ENCODE measurements at places on chromosomes 11 and 22.

GRCh38 chr11:74540270-74540669 is 46.7 kb upstream of the LIPT2 start:
- DNase-seq = no peak

- DNase-seq = peak; percentile 75
Measured at GRCh38 chr11:16945671-16946469, 68.3 kb downstream of the PLEKHA7 start.

- DNase-seq = no peak
Measured at GRCh38 chr11:67062526-67063373, 6.1 kb downstream of the RHOD start.

GRCh38 chr22:36871669-36872081 is 10.9 kb downstream of the NCF4 start:
- no peak for DNase-seq

GRCh38 chr22:20127869-20128618 is 3.6 kb upstream of the ZDHHC8 start:
- no peak for DNase-seq

DNA sequence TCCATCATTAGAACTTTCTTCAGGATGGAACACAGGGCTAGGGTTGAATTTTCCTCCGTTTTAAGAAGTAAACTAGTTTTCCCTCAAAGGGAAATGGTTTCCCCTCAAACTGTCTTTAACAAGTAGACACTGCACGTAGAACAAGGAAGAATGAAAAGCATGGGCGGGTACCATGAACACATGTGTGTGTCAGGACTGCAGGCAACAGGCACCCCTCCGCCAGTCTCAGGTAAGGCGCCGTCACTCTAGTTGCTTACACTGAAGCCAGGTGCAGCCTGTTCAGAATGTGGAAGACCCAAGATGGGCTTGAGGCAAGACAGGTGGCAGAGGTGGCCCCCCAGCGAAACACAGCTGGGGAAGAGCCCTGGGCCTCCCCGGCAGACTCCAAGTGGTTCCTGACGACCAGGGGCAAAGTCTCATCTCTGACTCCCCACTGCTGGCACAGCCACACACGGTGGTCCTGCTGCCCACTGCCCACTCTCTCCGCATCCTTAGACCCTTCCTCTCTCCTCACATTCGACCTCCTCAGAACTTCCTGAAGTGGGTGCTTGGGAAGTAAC is 25.4 kb upstream of the MOB2 start:
- no peak for DNase-seq

DNA sequence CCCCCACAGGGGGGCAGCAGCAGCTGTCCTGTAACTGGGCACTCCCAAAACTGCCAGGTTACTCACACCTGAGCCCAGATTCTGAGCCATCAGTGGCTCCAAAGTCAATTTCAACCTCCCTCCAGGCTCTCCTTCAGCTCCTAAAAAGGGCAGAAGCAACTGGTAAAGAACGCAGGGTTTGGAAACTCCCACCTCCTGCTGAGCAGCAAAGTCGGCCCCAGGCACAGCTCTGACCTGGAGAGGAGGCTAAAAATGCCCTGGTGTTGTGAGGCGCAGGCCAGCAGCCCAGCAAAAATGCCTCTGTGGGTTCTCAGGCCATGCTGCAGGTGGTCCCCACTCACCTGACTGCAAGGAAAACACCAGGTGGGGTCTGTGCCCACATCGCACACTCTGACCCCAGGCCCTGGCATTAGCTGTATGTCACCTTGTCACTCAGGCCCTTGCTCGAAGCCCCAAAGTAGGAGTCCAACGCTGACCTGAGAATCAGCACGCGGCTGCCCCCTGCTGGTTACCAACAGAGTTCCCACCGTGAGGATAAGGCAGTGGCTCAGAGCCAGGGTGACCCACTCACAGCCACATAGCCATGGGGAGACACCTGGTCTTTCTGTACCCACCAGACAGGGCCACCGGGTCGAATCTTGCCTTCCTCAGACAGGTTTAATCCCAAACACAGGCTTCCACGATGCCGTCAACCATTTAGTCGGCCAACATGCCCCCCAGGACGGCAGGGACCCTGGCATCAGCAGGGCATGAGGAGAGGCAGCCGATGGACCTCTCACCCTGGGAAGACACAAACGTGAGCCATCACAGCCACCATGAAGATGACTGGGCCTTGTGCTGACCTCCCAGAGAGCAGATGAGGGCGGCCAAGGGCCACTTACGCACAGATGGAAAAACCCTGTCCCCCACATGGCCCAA is 11.1 kb downstream of the POLR3H start:
- peak; percentile 88 for DNase-seq

DNA sequence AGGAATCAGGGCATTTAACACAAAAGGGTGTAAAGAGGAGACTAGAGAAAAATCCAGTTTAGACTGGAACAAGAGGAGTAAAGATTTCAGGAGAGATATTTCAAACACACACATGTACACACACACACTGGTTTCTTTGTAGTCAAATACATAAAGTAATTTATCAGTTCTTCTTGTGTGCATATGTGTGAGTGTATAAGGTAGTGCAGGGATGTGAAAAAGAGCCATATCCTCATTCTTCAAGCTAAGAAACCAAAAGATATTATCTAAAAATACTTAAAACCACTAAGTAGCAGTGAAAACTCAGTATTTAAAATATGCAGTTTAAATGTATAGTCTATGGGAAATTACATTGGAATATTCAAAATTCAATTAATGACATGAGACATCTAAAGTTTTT is 52.5 kb upstream of the CARD18 start:
- DNase-seq = no peak

DNA sequence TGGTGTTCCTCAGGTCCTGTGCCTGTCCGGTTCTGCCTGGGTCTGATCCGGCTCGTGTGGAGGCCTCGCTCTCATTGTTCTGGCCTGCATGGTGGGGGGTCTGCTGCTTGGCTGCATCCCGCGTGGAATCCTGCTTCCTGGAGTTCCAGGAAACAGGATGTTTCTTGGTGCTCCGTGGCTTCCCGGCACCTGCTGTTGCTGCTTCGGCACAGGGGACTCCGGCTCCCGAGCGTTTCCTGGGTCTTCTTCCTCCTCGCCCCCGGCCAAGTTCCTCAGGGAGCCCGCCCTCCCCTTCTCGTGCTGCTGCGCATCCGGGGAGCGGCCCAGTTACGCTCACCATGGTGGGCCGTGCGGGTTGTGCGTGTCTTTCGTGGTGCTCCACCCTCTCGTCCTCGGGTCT is 29.9 kb downstream of the GLB1L2 start:
- no peak for DNase-seq

- no peak for DNase-seq
Measured at GRCh38 chr11:223884-224283, 12.3 kb downstream of the SIRT3 start.

DNA sequence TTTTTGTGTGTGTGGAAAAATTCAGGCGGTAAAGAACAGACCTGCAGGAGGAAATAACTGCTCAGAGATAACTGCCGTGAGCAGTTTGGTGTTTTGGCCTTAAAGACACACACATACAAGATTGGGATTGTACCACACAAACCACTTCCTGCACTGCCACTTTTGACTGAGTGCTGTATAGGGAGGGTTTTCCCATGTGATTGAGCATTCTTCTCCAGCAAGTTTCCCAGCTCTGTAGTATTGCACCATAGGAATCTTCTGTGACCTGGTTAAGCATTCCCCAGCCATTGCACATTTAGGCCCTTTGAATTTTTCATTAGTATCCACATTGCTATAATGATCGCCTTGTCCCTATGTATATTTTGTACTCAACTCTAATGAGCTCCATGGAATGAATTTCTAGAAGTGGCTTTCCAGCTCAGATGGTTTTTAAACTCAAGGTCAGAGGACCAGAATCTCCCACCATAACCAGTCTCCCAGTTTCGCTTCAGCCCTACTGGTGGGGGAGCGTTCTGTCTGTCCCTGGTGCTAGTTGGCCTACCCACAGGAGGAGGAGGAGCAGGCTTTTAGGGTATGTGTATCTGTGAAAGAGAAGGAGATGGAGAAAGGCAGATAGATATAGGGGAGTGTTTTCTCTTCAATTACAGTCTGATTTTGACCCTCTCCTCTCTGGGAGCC is 9.3 kb downstream of the CD82 start:
- no peak for DNase-seq

GRCh38 chr11:58391879-58392278 is 14.8 kb downstream of the OR5B3 start:
- no peak for DNase-seq

- no peak for DNase-seq
Measured at GRCh38 chr11:132395434-132395833, 1025.0 kb downstream of the NTM start.

DNA sequence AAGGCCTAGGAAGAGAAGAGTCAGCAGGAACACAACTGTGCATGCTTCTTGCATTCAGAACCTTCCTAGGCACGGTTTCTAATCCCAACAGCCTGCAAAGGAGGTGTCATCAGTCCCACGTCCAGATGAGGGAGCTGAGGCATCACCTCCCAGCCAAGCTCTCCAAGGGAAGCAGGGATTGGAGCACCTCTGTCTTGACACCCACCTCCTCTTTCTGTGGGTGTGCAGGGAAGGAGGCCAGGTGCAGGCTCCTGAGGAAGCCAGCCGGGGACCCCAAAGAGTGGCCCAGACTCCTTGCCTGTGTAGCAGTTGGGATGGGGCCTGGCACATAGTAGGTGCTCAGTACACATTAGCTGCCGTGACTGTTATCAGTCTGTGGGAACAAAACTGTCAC is 2.0 kb downstream of the PNPLA5 start:
- DNase-seq = no peak

DNA sequence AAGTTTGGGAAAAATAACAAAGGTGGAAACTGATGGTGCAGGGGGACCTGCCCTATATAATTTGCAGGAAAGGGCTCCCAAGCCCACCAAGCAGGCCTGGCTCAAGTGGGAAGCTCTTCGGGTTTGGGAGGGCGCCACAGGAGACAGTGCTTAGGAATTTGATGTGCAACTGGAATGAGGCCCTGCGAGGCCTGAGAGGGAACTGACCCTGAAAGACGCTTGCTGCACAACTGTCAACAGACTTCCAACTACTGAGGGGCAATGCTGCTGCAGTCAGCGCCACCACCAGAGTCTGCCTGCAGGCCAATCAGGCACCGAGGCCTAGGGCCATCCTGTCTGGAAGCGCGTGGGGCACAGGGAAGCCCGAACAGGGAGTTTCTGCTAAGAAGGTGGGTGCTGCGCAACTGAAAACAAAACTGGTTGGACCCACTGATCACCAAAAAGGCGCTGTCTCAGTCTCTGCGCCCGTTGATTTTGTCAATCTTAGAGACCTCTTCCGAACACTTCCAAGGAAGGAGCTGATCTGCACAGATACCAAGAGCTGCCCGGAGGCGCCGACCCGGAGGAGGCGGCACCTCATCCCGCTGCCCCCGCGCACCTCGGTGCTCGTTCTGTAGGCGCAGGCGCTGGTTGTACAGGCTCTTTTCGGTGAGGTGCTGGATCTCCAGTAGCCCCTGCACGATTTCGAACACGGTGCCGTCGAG is 667 bp downstream of the DGCR6L start:
- no peak for DNase-seq

DNA sequence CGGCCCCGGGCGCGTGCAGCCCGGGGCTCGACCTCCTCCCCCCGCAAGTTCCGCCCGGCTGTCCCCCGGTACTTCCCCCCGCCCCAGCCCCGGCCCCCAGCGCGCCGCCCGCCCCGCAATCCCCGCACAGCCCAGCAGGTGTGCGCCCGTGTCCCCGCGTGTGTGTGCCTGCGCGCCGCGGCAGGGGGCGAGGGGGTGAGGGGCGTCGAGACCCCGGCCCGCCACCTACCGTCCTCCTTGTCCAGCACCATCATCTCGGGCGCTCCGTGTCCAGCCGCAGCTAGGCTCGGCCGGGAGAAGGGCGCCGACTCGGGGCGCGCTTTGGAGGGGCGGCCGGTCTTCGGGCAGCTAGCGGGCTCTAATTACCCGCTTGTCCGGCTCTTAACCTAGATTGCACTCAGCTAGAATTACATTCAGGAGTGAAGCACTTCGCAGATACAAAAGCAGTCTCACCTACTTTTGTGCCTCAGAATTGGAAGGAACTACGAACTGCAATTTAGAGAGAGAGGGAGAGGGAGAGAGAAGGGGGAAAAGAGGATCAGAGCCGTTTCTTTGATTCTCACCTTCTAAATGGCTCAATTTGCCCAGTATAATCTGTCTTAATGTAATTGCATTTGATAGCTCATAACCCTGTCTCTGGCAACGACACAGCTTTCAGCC is 439 bp downstream of the LMO1 start:
- DNase-seq = no peak

DNA sequence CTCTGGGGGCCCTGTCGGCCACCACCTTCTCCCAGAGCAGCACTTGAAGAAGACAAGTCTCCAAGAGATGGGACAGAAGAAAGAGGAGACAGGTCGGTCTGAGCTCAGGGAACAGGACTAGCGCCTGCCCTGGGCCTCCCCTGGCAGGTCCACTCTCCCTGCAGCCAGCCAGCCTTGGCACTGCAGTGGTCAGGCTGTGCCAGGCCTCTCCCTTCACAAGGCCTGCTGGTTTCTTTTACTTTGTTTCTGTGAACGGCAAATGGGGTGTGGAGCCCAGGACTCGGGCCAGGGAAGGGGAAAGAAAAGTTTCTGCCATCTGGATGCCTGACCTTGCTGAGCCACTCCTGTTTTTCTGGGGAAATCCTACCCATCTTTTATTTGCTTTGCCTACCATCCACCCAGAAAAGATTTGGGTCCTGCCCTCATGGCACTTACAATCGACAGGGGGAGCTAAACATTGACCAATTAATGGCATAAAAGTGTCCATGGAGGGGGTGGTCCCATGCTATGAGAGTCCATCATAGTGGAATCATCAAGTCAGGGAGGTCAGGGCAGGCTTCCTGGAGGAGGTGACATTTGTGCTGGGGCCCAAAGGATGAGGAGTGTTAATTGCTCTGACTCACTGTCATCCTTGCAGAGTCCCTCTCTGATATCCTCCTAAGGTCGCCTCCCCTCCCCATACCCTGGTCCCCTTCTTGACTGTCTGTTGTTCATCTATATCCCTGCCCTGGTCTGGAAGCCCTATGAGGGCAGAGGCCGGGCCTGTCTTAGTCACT is 65.2 kb downstream of the NFAM1 start:
- no peak for DNase-seq

- no peak for DNase-seq
Measured at GRCh38 chr22:48803948-48804810, 1023.5 kb downstream of the BRD1 start.

DNA sequence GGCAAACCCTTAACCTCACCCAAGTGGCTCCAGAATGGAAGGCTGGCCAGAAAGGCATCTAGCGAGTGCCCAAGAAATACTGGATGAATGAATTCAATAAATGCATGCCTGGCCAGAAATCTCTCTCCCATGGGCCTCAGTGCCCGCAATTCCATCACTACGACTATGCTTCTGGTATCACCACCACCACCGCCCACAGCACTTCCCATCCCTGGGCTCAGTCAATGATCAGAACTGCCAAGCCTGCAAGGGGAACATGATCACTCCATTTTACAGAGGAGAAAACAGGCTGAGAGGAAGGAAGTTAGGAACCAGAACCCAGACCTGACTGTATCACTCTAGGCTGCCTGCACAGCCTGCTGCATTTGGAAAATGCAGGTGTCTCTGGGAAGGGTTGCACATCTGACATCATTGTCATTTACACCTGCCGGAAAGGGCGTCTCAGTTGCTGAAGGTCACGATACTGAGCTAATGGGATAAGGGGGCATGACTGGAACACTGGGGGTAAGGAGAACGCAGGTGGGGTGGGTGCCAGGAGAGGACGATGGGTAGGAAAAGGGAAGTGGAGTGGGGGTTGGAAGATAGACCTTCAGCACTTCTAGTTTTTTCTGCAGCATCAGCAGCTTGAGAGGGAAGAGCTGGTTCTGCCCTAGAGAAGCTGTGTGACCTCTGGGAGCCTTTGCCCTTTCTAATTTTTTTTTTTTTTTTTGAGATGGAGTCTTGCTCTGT is 3.2 kb downstream of the GPR152 start:
- no peak for DNase-seq
